ENCODE measurements at places on chromosomes 7 and 10.

DNA sequence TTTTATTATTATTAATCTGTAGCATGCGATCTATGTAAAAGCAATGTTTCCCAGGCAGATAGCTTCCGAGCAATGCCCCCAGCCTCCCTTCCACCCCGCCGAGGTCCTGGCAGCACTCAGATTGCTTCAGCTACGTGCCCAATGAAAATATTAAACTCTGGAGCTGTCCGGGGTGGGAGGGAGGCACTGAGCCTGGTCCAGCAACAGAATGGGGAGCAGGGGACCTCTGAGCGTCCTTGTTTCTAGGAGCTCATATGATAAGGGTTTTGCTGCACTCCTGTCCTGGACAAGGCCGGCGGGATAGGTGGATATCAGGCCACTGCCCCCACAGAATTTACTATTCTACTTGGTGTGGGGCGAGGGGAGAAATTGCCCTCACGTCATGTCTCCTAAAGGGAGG is 44.5 kb upstream of the CDK1 start:
- no peak for DNase-seq

DNA sequence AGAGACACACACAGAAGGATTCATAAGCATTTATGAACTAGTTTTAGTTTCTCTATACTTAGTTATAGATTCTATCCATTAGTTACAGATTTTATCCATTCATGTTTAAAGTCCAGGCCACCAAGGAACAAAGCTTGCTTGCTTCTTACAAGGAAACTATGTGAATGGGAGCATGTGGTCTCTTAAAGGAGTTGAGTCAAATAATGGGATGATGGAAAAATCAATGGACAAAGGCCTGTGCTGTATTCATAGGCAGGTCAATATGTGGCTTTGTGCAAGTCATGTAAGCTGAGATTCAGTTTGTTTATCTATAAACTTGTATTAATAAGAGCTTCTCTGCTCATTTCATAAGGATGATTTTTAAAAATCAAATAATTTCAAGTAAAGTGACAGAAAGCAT is 172.8 kb upstream of the CDK1 start:
- DNase-seq, result no peak

DNA sequence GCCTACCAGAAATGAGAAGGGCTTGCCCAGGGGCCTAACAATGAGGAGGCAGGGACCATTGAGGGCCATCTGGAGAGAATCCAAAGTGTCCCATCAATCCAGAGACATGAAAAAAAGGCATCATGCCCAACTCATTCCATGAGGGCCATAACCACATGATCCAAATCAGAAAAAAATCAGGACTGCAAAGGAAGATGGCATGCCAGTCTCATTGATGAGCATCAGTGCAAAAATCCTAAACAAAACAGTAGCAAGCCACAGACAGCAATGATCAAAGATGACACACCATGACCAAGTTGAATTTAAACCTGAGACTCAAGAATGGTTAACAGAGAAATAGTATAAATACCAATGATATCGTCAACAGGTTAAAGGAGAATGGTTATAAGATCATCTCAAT is 7.0 kb upstream of the CYP3A4 start:
- DNase-seq, result no peak

GRCh38 chr7:10855583-10855982 is 118.1 kb upstream of the PHF14 start:
- DNase-seq, result no peak

DNA sequence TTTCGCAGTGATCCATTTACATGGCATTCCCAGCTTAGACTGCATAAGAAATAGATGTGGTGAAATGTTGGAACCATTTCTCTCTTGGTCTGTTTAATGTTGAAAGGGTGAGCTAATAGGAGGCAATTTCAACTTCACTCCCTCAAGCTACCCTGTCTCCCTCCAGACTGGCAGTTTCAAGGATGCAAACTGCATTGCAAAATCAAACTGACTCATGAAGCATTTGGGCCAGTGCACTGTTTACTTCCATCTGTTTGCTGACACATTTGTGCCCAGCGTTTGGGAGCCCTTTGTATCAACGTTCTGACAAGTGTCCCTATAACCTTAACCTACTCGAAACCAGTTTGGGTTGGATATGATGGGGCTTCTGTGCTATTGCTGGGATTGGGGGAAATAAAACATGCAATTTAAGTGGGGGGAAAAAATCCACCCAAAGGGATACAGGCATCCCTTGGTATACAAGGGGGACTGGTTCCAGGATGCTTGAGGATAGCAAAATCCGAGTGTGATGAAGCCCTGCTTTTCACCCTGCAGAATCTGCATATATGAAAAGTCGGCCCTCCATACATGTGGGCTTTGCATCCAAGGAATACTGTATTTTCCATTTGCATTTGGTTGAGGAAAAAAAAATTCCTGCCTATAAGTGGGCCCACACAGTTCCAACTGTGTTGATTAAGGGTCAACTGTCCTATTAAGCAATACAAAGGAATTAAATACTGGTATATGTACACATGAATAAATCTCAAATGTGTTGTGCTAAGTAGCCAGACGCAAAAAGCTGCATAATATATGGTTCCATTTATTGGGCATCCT is 15.6 kb downstream of the RHEB start:
- peak; percentile 96 for DNase-seq

- peak; percentile 43 for DNase-seq
Measured at GRCh38 chr10:33164060-33164709, 170.3 kb downstream of the NRP1 start.

DNA sequence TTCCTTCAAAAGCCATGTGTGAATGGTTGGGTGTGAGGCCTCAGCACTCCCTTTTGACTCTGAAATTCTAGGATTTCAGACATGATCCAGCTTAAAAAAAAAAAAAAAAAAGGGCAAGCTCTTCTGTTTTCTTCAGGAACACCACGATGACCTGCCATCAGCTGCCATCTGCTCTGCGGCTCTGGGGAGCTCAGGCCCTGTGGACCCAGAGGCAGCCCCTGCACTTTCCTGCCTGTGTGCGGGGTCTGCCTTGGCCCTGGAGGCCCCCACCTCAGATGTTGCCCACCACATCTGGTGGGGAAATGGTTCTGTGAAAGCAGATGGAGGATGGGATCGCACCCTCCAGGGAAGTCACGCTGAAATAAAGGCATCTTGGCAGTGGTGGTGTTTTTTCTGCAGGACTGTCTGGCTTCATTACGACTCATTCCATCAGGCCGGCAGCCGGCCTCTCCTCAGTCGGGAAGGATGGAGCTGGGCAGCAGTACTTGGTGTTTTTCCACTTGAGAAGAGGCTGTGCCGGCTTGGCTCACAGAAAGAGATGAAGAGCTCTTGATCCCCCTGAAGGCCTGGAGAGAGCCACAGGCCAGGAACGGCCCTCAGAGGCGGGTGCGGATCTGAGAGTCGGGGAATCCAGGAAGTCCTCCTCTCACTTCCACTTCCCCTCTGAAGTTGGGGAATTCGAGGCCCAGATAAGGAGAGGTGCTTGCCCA is 66.1 kb upstream of the AQP1 start:
- DNase-seq, result peak; percentile 80

DNA sequence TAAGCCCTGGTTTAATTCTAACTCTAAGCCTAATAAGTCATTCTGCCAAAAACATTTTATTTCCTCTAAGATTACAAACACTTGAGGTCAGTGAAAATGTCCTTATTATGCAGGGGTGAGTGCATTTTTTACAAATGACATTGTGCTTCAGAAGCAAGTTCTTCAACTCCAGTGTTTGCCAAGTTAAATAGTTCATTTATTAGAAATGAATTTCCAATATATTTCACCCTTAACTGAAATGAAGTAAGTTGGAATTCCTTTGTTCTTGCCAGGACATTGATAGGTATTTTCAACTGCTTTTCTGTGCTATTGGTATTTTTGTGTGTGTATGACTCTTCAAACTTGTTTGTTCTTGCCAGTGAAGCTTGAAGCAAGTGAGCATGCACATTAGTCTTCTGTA is 89.5 kb upstream of the CCDC6 start:
- DNase-seq, result no peak

GRCh38 chr10:72177454-72177853 is 38.4 kb upstream of the ANAPC16 start:
- DNase-seq, result no peak

- peak; percentile 13 for DNase-seq
Measured at GRCh38 chr10:3516234-3516922, 268.6 kb downstream of the KLF6 start.

GRCh38 chr10:34319197-34319846 is 495.8 kb downstream of the PARD3 start:
- peak; percentile 97 for DNase-seq

DNA sequence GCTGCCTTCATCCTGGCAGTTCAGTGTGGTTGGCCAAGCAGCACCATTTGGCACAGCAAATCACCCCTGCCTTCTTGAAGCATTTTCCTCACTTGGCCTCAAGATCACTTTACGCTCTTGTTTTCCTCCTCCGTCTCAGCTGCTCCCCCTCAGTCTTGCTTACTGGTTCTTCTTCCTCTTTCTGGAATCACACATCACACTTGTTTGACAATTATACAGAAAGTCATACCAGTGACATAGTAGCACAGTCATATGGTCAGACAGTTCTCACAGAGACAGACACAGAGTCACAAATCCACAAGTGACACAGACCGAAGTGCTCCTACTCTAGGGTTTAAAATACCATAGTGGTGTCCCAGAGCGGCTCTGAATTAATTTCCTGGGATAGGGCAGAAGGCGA is 43.8 kb upstream of the ARL4A start:
- no peak for DNase-seq
